ENCODE measurements at places on chromosomes 6 and 20.

DNA sequence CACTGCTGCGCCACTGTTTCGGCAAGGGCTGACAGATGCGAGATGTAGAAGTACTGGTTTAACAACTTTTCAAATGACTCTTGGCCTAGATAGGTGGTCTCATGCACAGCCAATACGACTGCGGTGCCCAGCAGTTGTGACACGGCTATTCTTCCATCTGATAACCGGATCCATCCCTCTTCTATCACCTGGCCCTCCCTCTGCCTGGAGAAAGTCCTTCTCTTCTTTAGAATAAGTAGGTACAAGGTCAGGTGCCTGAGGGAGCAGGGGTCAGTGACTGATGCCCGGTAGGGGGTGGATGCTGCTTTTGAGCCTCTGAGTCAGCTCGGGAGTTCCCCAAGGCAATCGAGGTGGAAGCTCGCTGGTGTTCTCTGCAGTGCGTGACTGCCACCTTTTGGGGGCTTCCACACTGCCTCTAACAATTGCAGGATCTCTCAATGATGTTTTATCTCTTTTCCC is 166.8 kb upstream of the GRIK2 start:
- no peak for DNase-seq

DNA sequence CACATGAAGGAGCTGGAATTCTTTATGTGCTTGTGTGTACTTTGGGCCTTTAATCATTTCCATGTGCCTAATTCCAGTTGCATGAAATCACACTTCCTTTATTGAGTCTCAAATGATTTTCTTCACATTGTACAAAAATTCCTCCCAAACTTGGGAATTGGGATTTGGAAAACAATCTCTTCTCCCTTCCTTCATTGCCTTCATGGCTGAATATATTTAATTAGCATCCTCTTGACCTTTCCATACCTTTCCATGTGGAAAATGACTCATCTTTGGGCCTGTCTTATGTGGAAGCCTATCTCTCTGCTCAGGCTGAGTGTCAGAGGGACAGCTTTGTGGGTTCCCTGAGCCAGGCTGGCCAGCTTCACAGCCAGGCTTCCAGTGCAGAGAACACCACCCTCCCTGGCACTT is 33.0 kb upstream of the CDH4 start:
- no peak for DNase-seq

DNA sequence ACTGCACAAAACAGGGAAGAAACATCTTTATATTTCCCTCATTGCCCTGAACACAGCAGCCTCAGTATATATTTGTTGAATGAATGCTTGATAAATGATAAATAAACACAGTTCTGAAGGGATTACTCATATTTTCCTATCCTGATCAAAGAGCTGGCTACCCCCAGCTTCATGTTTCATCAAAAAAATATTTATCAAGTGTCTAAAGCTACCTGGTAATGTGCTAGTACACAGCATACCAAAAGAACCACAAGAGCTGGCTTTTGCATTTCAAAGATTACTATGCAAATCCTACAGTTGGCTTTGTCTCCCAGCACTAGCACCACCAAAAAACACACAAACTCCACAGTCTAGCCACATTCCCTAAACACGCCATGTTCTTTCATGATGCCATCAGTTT is 130.0 kb downstream of the BTBD9 start:
- DNase-seq: no peak

GRCh38 chr6:155313602-155314091 is 637 bp downstream of the TFB1M start:
- no peak for DNase-seq

GRCh38 chr20:23084845-23085365 is 1.2 kb downstream of the CD93 start:
- DNase-seq: no peak
